Cardiac septum (tissue), 1 donor: ENCODE measurements at places on chromosomes 5 and 9.

- no peak for DNase-seq
Observed at GRCh38 chr5:5487585-5488360, 65.3 kb downstream of the ICE1 start.

DNA sequence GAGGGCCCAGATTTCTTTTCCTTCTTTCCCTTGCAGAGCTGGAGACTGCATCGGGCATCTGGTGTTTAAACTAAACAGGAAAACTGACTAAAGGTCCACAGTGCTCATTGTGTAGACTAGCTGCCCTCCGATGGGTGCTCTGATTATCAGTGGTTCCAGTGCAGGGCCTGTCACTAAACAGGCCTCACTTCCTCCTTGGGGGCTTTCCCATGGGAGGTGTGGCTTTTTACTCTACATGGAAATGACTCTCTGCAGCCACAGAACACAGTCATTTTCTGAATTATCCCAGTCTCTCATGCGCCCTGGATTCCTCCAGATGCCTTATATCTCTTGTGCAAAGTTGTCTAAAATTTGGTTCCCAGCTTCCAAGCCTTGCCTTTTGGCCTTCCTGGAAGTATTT, 199.2 kb downstream of the TRIO start:
- no peak for DNase-seq

- DNase-seq, result no peak
Observed at GRCh38 chr5:74638970-74639806, 1.3 kb downstream of the ENC1 start.

DNA sequence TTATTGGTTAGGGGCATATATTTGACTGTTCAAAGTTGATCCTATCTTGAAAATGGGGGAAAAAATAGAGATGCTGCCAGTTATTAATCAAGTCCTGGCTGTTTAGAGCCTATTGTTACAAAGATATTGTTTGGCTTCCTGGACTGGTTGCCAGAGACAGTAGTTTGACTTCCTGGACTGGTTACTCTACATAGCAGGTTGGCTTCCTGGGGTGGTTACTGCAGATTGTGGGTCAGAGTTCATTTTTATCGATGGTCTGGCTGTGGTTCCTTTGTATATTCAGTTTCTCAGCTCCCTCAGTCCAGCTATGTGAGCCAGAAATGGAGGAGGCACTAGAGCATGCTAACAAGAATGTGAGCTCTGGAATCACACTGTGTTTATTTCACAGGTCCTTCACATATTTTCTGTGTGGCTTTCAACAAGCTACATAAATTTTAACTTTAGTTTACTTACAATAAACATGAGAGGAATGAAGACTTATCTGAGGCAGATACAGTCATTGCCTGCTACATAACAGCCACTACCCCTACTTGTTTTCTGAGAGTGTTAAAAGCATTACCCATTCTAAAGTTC, 137.6 kb downstream of the TRPM3 start:
- DNase-seq, result no peak

DNA sequence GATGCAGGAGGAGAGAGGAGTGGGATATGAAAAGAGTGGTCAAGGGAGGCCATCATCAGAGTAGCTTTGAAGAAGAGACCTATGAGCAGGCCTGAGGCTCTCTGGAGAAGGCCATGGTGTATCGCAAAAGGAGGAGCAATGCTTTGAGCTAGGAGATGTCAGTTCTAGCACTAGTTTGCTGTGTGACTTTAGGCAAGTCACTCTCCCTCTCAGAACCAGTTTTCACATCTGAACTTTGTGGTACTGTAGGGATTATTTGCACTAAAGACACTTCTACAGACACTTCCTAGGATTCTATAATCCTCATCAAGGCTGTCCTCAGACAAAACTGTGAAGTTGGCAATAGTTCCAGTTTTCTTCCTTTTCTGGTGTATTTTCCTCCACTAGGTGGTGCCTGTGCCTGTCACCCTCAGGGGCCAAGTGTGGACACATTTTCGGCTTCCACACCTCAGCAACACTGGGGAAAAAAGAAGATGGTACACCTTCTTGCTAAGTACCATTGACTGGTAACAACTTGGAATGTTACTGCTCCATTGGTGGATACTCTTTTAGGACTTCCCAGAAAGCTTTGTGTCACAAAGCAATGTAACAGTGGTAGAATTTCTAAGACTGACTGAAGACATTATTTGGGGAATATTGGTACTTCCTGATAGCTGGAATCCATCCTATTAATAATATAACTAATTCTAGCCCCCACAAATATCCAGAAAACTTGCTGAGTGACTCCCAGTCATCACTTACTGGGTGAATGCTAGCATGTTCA, 9.9 kb downstream of the PAPPA start:
- DNase-seq, result no peak

DNA sequence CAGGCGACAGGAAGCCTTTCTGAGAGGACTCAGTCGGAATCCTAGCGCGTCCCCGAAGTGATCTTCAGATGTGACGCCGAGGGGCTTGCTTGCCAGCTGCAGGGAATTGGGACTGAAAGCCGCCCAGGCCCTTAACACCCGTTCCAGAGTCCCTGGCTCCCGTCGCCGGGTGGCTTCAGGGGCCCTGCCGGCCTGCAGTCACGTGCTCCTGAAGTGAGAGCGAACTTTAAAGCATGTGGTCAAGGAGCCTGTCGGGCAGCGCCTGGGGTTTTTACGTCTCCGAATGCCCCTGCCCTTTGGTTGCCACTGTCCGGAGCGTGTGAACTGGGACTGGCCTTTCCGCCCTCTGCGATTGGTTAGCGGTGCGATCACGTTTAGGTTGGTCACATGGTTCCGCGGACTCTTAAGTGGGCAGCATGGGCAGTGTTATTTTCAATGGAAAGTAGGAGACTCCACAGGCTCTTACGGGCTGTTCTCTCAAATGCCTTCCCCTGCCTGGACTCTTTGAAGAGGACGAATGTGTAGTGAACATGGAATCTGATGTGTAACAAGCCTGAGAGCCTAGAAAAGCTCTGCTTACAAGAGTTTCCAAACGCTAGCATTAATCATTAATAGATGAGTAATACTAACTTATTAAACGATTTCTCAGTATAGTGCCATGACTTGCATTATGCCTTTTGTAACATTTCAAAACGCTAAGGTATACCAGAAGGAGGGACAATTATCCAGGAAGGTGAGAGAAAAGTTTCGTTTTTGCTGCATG, 1.9 kb downstream of the VLDLR start:
- DNase-seq, result peak; percentile 81

DNA sequence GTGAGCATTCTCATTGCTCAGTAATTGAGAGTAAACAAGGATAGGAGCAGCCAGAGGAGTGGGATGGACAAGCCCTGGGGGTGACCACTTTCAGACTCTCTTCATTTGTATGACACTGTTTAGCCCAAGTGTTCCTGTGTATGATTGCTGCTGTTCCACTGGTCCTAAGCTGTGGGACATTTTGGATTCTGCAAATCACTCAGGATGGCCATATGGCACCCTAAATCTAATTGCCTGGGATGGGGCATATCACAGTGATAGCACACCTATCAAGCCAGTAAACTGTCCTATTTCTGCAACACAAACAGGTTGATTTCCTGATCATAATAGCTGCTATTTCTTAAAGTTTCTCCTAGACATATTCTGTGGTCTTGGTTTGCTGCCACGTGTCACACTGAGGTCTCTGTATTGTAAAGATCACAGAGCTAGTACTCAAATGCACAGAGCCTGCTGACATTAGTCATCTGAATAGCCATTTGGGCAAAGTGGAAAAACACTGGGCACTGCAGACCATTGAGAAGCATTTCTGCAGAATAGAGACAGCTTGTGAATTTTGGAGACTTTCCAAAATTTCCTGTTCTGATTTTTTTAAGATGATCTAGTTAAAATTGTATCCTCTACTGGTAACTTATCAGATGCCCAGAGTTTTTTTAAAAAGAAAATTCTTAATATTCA, 320.2 kb downstream of the RFX3 start:
- DNase-seq, result no peak
